ENCODE measurements at places on chromosomes 6 and 20. TPM values are rescaled to one million over a fixed set of nuclear protein-coding genes. Genes with fewer than 3 reads are reported as not detected.

Gene CD83
- polyA plus RNA-seq: 0.45 TPM

Gene POLR1H
- polyA plus RNA-seq: 78.4 TPM

Gene HLA-F
- polyA plus RNA-seq: 7.1 TPM

Gene GSTA2
- polyA plus RNA-seq: 21.5 TPM

Gene RAET1L
- not detected for polyA plus RNA-seq

Gene TRMT6
- polyA plus RNA-seq: 10.3 TPM

Gene CST9L
- polyA plus RNA-seq: not detected

Gene PAK5
- not detected for polyA plus RNA-seq

Gene SERINC3
- polyA plus RNA-seq: 13.2 TPM

Gene FAM83B
- 4.6 TPM for polyA plus RNA-seq

Gene TRIM40
- 14.3 TPM for polyA plus RNA-seq

Gene RIPOR3
- 0.22 TPM for polyA plus RNA-seq

Gene SCRT2
- not detected for polyA plus RNA-seq

Gene NKX2-2
- polyA plus RNA-seq: 0.67 TPM

Gene FOXC1
- 0.22 TPM for polyA plus RNA-seq

Gene MAP7
- 45.6 TPM for polyA plus RNA-seq

Gene BPI
- not detected for polyA plus RNA-seq

Gene SLCO4A1
- 4.9 TPM for polyA plus RNA-seq

Gene COL12A1
- polyA plus RNA-seq: 1.1 TPM

Gene FNDC1
- polyA plus RNA-seq: 30.6 TPM

Gene CDSN
- polyA plus RNA-seq: 0.07 TPM

Gene DDAH2
- polyA plus RNA-seq: 64.4 TPM

Gene ADIG
- not detected for polyA plus RNA-seq

Gene IPCEF1
- 0.76 TPM for polyA plus RNA-seq

Gene HRH3
- 0.06 TPM for polyA plus RNA-seq

Gene GPSM3
- polyA plus RNA-seq: 31.3 TPM

Gene POM121L2
- not detected for polyA plus RNA-seq

Gene ELMO2
- 13.2 TPM for polyA plus RNA-seq

Gene ARHGAP18
- polyA plus RNA-seq: 15.1 TPM

Gene PM20D2
- 31.3 TPM for polyA plus RNA-seq

Gene RAMACL
- polyA plus RNA-seq: 0.24 TPM

Gene NRSN1
- not detected for polyA plus RNA-seq

Gene RSPO3
- polyA plus RNA-seq: not detected

Gene RHAG
- polyA plus RNA-seq: not detected

Gene ID4
- polyA plus RNA-seq: 2.5 TPM

Gene DNAH8
- 0.01 TPM for polyA plus RNA-seq

Gene ADGB
- polyA plus RNA-seq: not detected

Gene SLC22A16
- polyA plus RNA-seq: 0.16 TPM

Gene FKBP1C
- 0.45 TPM for polyA plus RNA-seq

Gene BTN2A1
- polyA plus RNA-seq: 19.6 TPM

Gene MYLK2
- polyA plus RNA-seq: 0.28 TPM

Gene ADGRF5
- 7.4 TPM for polyA plus RNA-seq

Gene DNMT3B
- 1.1 TPM for polyA plus RNA-seq

Gene CASS4
- polyA plus RNA-seq: 1.5 TPM

Gene CLPSL2
- not detected for polyA plus RNA-seq

Gene SLC35D3
- not detected for polyA plus RNA-seq

Gene TCF15
- not detected for polyA plus RNA-seq

Gene RNF217
- polyA plus RNA-seq: 0.67 TPM

Gene MAN1A1
- polyA plus RNA-seq: 129 TPM

Gene RAET1G
- 0.27 TPM for polyA plus RNA-seq

Gene CDH26
- polyA plus RNA-seq: 1.6 TPM

Gene NPBWR2
- polyA plus RNA-seq: not detected

Gene TTLL9
- polyA plus RNA-seq: not detected

Gene PERP
- 83.4 TPM for polyA plus RNA-seq

Gene MYCT1
- polyA plus RNA-seq: 0.45 TPM

Data from small intestine (tissue), 16 donors.